Stimulated activated CD4-positive, alpha-beta T cell treated with anti-CD3 and anti-CD28 coated beads, TNF-alpha, amount 100 ng/mL, for 48 hours (primary cell): ENCODE measurements at places on chromosomes 3 and 15.

DNA sequence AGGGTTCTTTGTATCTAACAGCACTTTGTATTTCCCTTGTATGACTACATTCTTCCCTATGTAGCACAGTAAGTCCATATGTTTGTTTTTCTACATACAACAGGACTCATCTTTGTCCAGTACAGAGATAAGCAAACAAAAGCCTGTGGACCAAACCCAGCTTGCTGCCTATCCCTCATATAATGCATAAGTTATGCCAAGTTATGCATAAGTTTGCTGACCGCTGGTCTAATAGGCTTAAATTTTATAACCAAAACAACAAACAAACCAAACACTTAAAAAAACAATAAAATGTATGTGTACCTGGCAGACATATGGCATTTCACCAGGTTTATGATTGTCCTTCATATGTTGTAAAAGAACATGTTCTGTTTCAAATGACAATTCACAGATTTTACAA lies 56.0 kb downstream of the ZNF280D start:
- DNase-seq = no peak

- DNase-seq = no peak
Measured at GRCh38 chr3:16178628-16178988, 4.1 kb downstream of the GALNT15 start.

DNA sequence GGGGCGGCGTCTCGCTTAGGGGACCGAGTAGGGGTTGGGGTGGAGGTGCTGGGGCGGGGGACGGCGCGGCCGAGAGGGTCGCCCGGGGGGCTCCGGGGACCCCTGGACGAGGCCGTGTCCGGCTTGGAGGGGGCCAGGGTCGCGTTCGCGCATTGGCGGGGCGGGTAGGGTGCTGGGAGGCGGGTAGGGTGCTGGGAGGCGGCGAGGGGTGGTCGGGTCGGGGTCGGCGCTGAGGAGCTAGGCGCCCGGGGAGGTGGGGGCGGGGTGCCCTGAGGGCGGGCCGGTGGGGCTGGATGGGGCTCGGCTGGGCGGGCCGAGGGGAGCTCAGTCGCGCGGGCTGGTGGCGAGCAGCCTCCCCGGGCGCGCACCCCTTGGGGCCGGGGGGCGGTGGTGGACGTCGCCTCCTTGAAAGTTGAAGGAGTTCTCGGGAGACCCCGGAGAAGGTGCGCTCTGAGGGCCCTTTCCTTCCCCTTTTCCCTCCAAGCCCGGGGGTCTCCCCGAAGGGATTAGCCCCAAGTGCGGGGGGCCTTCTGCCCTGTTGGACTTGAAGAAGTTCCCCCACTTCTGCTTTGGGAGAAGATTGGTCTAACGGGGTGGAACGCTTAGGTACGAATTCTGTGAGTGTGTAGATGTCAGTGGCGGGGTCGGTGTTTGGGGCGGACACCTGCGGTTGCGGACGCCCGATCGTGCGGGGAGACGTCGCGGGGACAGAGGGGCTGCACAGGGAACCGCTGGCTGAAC lies 543 bp downstream of the MEF2A start:
- no peak for DNase-seq

DNA sequence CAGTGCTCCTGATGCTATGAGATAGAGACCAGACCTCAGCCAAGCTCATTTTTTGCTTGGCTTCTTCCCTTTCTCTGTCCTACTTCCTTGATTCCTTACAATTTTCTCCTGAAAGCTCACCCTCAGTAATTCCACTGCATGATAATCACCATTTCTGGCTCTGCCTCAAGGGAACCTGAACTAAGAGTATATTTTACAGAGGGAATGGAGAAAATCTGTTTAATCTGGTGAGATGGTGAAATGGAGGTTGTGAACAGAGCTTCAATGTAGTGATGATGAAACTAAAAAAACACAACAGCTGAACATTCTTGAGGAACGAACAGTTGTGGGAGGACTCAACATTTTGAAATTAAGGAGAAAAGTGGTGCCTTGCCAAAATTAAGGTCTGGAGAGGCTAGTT lies 16.3 kb downstream of the HHLA2 start:
- no peak for DNase-seq

DNA sequence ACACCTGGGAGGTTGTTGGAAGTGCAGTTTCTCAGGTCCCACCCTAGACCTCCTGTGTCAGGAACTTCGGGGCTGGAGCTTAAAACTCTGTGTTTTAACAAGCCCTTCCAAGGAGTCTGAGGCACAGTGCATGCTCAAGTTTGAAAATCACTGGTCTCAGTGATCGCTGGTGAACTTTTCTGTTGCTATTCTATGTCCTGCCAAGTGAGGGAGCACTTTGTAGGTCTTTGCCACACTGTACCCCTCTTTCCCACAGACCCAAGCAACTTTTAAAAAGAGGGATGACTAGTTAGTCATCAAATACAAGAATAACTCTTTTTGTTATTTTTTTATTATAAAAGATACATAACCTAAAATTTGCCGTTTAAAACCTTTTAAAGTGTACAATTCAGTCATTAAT lies 133.7 kb downstream of the AGBL1 start:
- no peak for DNase-seq

DNA sequence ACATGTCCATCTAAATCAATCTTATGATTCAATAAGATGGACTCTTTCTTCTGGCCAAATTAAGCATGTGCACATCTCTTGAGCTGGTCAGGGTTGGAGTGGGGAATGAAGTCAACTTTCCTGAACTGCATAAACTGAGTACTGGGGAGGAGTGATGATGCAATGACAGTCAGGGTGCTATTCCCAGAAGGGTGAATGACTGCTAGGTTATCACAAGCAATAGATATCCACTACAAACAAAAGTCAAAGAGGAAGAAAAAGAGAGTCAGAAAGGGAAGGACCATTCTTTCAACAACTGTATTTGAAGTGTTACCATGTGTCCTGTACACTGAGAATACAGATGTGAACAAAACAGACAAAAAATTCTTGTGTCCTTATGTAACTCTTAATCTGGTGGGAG lies 70.0 kb downstream of the ALCAM start:
- no peak for DNase-seq

DNA sequence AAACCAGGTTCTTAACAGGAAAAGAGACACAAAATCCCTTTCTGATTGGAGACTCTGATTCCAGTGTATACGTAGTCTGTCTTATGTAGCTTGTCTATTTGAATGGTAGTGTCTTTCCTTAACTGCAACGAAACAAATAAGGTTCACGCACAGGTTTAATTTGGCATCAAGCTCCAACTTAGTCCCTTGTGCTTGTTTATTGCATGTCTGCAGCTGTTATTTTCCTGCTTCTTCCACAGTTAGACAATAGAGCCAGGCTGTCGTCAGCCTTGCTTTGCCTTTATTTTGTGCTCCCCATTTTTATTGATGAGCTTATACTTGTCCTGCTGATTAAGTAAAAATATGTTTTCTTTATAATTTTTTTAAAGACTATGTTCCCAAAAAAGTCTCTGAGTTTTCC lies 152.7 kb upstream of the CDIN1 start:
- DNase-seq = no peak

DNA sequence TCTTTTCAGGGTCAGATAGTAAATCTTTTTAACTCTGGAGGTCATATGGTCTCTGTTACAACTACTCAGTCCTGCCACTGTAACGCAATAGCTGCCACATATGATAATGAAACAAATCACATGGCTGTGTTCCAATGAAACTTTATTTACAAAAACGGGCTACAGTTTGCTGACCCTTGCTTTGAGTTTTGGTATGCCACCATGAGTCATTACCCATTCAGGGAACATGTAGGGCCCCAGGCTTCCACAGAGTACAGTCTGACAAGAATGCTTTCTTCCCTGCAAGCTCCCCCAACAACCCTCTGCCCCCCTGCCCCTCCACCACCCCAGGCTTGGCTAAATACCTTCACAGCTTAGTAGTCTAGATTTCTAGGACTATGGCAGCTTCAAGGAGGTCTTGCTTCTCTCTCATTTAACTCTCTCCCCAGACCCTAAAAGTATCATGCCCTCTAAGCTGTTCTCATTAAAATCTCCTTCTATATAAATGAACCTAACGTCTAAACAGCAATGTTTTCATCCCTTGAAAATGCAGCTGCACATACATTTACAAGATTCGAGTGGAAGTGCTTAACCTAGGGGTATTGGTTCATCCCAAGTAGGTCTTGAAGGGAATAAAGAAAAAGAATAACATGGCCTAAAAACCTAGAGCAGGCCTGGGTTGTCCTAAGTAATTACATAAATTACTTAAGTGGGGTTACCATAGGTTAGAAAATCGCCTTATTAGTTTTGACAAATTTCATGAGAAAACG lies 117.8 kb upstream of the PRICKLE2 start:
- DNase-seq = no peak

GRCh38 chr15:31024330-31024729 lies 32.9 kb upstream of the MTMR10 start:
- no peak for DNase-seq

GRCh38 chr3:138769616-138770015 lies 65.1 kb downstream of the PIK3CB start:
- no peak for DNase-seq

GRCh38 chr3:44906997-44907396 lies 32.6 kb downstream of the TGM4 start:
- peak; percentile 15 for DNase-seq

DNA sequence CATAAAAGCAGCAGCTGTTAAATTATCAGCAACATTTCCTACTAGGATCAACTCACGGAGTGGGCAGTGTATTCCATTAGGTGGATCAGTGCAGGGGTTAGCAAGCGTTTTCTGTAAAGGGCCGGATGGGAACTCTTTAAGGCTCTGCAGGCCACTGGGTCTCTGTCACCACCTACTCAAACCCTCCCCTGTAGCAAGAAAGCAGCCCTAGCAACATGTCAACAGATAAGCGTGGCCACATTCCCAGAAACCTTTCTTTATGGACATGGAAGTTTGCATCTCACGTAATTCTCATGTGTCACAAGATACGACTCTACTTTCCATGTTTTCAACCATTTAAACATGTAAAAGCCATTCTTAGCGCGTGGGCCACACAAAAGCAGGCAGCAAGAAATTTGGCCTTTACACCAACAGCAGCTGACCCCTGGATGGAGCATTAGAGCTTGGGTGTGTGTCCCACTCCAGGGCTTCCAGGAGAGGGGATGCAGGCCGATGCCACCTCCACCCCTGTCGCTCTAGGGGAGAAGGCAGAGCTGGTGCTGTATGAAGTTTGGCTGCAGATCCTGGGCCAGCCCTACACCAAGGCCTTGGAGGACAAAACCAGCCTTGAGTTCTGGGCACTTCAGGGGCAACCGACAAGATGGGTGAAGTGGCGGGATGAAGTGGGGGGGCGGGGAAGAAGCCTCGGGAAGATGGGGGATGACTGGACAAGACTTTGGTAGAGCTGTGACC lies 48.2 kb upstream of the CSPG4 start:
- DNase-seq = no peak
